Stimulated activated CD8-positive, alpha-beta memory T cell treated with anti-CD3 and anti-CD28 coated beads, Interleukin-2, amount 100 ng/mL, for 1 hour (primary cell): ENCODE measurements at places on chromosomes 12 and 14.

DNA sequence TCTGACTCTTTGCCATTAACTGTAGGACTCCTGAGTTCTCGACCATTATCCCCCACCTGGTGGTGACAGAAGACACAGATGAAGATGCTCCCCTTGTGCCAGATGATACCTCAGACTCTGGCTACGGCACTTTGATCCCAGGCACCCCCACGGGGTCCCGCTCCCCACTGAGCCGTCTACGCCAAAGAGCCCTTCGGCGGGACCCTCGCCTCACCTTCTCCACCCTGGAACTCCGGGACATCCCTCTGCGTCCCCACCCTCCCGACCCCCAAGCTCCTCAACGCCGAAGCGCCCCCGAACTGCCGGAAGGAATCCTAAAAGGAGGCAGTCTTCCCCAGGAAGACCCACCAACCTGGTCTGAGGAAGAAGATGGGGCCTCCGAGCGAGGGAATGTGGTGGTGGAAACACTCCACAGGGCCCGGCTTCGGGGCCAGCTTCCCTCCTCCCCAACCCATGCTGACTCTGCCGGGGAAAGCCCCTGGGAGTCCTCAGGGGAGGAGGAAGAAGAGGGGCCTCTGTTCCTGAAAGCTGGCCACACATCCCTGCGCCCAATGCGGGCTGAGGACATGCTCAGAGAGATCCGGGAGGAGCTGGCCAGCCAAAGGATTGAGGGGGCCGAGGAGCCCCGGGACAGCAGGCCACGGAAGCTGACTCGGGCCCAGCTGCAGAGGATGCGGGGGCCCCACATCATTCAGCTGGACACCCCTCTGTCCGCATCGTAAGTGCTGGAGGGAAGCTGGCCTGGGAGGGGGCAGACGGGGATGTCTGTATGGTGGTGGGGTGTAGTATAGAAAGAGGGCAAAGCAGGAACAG, 14.4 kb downstream of the TNFRSF1A start:
- no peak for DNase-seq

DNA sequence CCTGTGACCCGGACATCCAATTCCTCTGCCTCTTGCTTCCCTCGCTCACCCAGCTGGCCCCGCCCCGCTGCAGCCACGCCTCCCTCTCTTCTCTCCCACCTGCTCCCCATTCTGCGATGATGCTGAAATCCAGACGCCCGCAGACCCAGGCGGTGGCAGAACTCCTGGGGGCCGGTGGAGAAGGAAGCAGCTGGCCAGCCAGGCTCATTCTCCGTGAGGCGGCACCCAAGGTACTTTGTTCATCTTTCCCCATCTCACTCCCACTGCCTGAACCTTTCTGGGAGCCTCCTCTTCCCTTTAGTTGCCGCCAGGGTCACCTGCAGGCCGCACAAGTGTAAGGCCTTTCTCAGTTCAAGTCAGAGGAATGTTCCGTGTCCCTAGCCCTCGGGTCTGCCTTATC, 35.7 kb downstream of the FOXN4 start:
- DNase-seq: no peak

- DNase-seq: no peak
These were observed 3.8 kb downstream of the DYNC1H1 start for GRCh38 chr14:101968186-101968585.

GRCh38 chr12:64387197-64387816, 3.3 kb downstream of the C12orf56 start:
- DNase-seq: no peak
